ENCODE measurements at places on chromosomes 4 and X.

GRCh38 chrX:5857232-5857631, 371.4 kb downstream of the NLGN4X start:
- no peak for DNase-seq

- no peak for DNase-seq
These were observed 52.7 kb upstream of the STARD8 start for GRCh38 chrX:68594769-68595168.

- DNase-seq: no peak
These were observed 137.3 kb upstream of the PDLIM3 start for GRCh38 chr4:185672618-185673017.

GRCh38 chr4:116180157-116180601, 905.2 kb downstream of the TRAM1L1 start:
- DNase-seq: no peak

GRCh38 chr4:95317085-95317793, 231.5 kb downstream of the UNC5C start:
- DNase-seq: no peak

GRCh38 chr4:85039526-85039925, 73.0 kb upstream of the WDFY3 start:
- DNase-seq: no peak

- no peak for DNase-seq
These were observed 25.6 kb downstream of the ZBTB49 start for GRCh38 chr4:4315461-4316149.

- no peak for DNase-seq
These were observed 370.3 kb upstream of the SLC7A11 start for GRCh38 chr4:138612428-138612827.

GRCh38 chrX:47232803-47233332, at the start of gene USP11:
Gene USP11, plus strand, starts transcription at chrX:47233009. Its CDS starts 35 bp downstream, at chrX:47233044.
- DNase-seq: peak; percentile 59

All from activated CD8-positive, alpha-beta memory T cell treated with anti-CD3 and anti-CD28 coated beads, Interleukin-2, amount 50 U/mL, for 4 hours (primary cell).